Mucosa of descending colon (tissue), 3 donors: ENCODE measurements at places on chromosomes 13 and 19. TPM values are rescaled to one million over a fixed set of nuclear protein-coding genes. Genes with fewer than 3 reads are reported as not detected.

The NLRP11 gene
- not detected for total RNA-seq

- no peak for DNase-seq
These were observed 17.4 kb upstream of the PLPP2 start for GRCh38 chr19:308471-309205.

DNA sequence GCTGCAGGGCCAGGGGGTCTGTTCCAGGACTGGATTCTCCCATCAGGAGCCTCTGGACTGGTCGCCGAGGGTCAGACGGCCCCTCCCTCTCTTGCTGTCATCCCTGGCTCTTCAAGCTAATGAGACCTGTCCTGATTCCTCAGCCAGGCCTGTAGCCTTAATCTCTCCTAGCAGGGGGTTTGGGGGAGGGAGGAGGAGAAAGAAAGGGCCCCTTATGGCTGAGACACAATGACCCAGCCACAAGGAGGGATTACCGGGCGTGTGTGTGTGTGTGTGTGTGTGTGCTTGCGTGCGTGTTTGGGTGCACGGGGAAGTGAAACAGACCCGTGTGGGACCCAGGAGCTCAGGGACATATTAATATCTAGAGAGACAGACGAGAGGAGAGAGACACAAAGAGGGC is 1.9 kb upstream of the CRX start:
- no peak for DNase-seq

DNA sequence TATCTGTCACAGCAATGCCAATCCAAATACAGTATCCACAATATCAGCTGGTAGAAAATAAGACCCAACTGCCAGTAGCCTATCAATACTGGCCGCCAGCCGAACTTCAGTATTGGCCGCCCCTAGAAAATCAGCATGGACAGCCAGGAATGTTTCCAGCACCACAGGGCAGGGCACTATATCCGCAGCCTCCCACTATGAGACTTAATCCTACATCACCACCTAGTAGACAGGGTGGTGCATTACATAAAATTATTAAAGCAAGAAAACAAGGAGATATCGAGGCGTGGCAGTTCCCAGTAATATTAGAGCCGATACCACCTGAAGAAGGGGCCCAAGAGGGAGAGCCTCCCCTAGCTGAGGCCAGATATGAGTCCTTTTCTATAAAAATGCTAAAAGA is 111.3 kb downstream of the ZNF486 start:
- no peak for DNase-seq

- DNase-seq, result no peak
These were observed 66.1 kb upstream of the C1QTNF9B start for GRCh38 chr13:23963184-23963931.

GRCh38 chr19:31717269-31717923 is 368.2 kb upstream of the TSHZ3 start:
- no peak for DNase-seq
